ENCODE measurements at places on chromosomes 2 and 18.

- no peaks in the 10 kb centered on the region for H3K27me3 ChIP-seq
- no peaks in the 10 kb centered on the region for H3K4me1 ChIP-seq
- H3K4me3 ChIP-seq = no peak overlapping the region
These were observed 10.0 kb downstream of the POLR2D start for GRCh38 chr2:127847931-127848330.

DNA sequence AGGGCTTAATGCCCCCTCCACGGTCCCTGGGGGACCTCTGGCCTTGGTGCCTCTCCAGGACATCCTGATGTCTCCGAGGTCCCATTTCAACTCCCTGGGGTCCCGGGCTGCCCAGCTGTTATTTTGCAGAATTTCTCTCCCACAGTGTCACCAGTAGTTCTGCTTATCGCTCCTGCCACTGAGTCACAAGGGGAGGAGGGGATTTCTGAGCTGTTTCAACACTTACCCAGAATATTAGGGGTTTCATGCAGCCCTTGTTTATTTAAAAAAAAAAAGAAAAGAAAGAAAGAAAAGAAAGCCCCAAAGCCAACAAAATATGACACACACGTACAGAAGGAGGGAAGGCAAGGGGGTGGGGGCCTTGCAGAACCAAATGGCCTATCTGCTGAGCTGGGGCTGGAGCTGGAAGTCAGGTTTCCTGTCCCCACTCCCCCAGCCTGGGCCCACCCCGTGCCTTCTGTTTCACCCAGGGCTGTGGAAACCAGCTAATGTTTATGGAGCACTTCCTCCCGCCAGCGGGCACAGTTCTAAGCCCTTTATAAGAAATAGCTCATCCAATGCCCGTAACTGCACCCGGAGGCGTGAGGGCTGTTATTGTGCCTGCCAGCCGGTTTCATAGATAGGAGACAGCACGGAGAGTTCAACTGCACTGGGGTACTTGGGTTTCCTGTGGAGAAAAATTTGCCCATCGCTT lies 8.4 kb upstream of the ARID5A start:
- H3K27me3 ChIP-seq = no peaks in the 10 kb centered on the region
- no peaks in the 10 kb centered on the region for H3K36me3 ChIP-seq
- peaks cover 34% of the 10 kb centered on the region for H3K4me1 ChIP-seq
- H3K27ac ChIP-seq = peak overlapping the region; percentile 4
- peak overlapping the region; percentile 75 for H3K4me3 ChIP-seq

DNA sequence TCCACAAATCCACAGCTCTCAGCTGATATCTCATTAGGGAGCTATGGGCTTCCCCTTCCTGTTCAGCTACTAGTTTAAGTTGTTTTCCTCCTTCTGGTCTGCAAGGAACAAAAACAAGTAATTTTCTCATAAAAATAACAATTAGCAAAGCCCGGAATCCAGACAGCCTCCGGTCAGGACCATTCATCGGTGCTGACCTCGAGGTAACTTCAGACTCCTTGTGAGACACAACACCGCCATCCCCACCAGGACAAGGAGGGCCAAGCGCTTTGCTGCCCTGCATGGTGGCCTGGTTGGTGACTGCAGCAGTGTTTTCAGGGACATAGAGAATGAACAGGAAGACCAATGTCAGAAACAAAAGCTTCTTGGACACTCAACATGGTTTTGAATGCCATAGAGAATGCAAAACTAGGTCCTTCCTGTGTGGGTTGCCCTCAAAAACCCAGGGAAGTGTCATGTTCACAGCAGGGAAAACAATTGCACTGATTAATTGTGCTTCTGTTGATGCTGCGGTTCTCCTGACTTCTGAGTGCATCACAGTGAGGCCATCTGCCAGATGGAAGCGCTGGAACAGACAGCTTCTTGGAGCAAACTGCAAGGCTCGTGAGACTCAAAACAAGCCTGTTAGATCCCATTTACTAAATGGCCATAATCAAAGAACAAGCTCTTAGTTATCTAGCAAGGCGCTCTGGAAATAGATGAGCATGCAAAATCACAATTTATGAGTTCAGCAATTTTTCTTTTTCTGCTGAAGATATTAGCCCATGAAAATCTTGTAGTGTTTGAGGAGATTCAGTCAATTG lies 77.1 kb downstream of the HS1BP3 start:
- H3K36me3 ChIP-seq = no peaks in the 10 kb centered on the region
- no peak overlapping the region for H3K4me3 ChIP-seq
- peaks cover 27% of the 10 kb centered on the region for H3K4me1 ChIP-seq
- H3K27ac ChIP-seq = no peak overlapping the region
- peak; percentile 76 for DNase-seq

DNA sequence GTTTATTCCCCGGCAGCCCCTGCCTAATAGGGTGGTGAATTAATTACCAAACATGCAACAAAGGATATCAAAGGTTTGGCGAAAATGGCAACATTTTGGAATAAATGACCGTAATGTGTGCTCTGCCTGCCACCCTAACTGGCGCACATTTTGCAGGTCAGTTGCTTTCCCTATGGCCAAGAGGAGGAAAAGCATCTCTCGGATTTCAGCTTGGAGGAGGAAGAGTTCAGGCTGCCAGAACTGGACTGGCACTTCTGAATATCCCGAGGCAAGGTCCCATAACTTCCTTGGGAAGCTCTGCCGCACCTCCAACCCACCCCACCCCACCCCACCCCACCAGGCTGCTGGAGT lies 37.1 kb downstream of the SLC25A52 start:
- H3K27ac ChIP-seq = no peak overlapping the region
- no peaks in the 10 kb centered on the region for H3K36me3 ChIP-seq
- DNase-seq = no peak
- peaks cover 13% of the 10 kb centered on the region for H3K27me3 ChIP-seq
- H3K4me3 ChIP-seq = peak overlapping the region; percentile 70
- no peaks in the 10 kb centered on the region for H3K4me1 ChIP-seq

GRCh38 chr2:107806901-107807300 lies 19.8 kb upstream of the RGPD4 start:
- H3K36me3 ChIP-seq = no peaks in the 10 kb centered on the region
- H3K4me1 ChIP-seq = no peaks in the 10 kb centered on the region
- no peak overlapping the region for H3K4me3 ChIP-seq

DNA sequence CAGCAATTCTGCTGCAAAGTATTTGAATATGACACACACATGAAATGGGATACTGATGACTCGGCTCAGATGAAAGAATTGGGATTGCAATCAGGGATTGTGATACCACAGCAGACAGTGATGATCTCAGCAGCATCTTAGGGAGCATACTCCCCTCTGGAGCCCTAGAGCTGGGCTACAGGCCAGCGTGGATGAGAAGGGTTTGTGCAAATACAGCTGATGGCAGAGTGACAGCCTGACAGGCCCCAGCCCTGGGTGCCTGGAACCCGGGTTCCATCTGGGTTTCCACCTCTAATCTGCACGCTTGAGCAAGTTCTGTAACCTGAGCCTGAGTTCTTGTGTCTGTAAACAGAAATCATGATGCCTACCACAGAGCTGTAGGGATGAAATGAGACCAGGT lies 418.0 kb downstream of the LRATD1 start:
- no peak overlapping the region for H3K4me3 ChIP-seq
- H3K4me1 ChIP-seq = no peaks in the 10 kb centered on the region
- no peaks in the 10 kb centered on the region for H3K36me3 ChIP-seq

DNA sequence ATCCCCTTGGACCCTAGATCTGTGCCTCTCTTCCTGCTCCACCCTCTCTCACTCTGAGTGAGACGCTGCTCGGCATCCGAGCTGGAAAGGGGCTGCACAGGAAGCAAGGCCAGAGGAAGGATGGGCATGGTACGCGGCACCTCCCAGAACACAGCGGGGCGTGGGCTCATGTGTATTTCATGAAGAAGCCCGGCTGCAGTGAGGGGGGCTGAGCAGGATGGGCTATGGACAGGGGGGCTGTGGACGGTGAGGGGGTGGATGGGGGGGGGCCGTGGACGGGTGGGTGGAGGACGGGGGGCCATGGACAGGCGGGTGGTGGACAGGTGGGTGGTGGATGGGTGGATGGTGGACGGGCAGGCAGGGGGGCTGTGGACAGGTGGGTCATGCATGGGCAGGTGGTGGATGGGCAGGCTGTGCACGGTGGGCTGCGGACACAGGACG lies 28.5 kb downstream of the SLC66A2 start:
- H3K27me3 ChIP-seq = no peaks in the 10 kb centered on the region
- DNase-seq = no peak
- H3K27ac ChIP-seq = no peak overlapping the region
- no peaks in the 10 kb centered on the region for H3K4me1 ChIP-seq
- no peak overlapping the region for H3K4me3 ChIP-seq
- H3K36me3 ChIP-seq = no peaks in the 10 kb centered on the region

DNA sequence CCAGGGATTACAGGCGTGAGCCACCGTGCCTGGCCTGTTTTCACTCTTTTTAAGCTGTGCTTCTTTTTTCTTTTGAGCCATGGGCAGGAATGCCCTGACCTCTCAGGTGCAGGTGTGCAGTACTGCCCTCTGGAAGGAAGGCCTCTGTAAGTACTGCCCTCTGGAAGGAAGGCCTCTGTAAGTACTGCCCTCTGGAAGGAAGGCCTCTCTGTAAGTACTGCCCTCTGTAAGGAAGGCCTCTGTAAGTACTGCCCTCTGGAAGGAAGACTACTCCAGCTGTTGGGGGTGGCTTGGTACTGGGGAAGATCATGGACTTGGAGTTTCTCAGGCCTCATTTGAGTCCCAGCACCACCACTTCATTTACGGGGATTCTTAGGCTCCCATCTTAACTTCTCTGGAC lies 248.5 kb upstream of the ID2 start:
- H3K27ac ChIP-seq = no peak overlapping the region
- H3K27me3 ChIP-seq = no peaks in the 10 kb centered on the region
- no peak overlapping the region for H3K4me3 ChIP-seq
- DNase-seq = no peak
- H3K4me1 ChIP-seq = no peaks in the 10 kb centered on the region

GRCh38 chr2:204923957-204924356 lies 378.7 kb downstream of the PARD3B start:
- no peak for DNase-seq
- no peaks in the 10 kb centered on the region for H3K36me3 ChIP-seq
- H3K27me3 ChIP-seq = no peaks in the 10 kb centered on the region
- no peak overlapping the region for H3K4me3 ChIP-seq
- no peaks in the 10 kb centered on the region for H3K4me1 ChIP-seq

GRCh38 chr2:212154477-212154878 lies 384.1 kb downstream of the ERBB4 start:
- no peaks in the 10 kb centered on the region for H3K36me3 ChIP-seq
- no peaks in the 10 kb centered on the region for H3K27me3 ChIP-seq
- no peak overlapping the region for H3K27ac ChIP-seq

DNA sequence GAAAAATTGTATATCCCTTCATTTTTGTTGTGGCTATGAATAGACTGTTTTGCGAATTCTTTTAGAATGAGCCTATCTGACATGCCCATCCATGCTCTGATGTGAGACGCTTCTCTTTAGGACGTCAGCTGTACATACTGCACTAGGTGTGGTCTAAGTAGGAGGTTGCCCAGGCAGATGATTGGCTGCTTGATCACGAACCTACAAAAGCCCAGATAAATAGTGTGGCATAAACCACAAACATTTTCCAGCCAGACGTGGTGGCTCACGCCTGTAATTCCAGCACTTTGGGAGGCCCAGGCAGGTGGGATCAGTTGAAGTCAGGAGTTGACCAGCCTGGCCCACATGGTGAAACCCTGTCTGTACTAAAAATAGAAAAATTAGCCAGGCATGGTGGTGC lies 251.8 kb downstream of the AGAP1 start:
- no peak for DNase-seq
- no peaks in the 10 kb centered on the region for H3K27me3 ChIP-seq
- H3K4me1 ChIP-seq = peaks cover 17% of the 10 kb centered on the region
- H3K36me3 ChIP-seq = no peaks in the 10 kb centered on the region

- peaks cover 16% of the 10 kb centered on the region for H3K27me3 ChIP-seq
- no peak overlapping the region for H3K27ac ChIP-seq
- no peak for DNase-seq
- no peaks in the 10 kb centered on the region for H3K4me1 ChIP-seq
- no peaks in the 10 kb centered on the region for H3K36me3 ChIP-seq
These were observed 5.9 kb downstream of the INPP5D start for GRCh38 chr2:233065954-233066470.

DNA sequence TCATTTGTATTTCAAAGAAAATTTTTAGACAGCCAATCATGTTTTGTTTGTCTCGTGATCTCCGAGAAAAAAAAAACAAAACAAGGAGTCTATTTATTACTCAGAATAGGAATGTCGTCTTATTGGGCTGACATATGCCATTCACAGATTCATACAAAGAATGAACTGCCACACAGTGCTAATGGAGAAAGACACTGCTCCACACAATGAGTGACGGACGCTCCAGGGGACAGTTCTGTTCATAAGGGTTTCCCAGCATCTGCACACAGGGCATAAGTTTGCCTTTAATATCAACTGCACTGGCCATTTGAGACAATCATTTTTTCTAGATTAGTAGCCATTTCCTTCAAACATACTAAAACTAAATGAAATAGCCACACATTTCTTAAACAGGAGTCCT lies 3.4 kb downstream of the SERTAD2 start:
- DNase-seq = no peak
- H3K4me1 ChIP-seq = peaks cover 69% of the 10 kb centered on the region
- peak overlapping the region; percentile 87 for H3K4me3 ChIP-seq

DNA sequence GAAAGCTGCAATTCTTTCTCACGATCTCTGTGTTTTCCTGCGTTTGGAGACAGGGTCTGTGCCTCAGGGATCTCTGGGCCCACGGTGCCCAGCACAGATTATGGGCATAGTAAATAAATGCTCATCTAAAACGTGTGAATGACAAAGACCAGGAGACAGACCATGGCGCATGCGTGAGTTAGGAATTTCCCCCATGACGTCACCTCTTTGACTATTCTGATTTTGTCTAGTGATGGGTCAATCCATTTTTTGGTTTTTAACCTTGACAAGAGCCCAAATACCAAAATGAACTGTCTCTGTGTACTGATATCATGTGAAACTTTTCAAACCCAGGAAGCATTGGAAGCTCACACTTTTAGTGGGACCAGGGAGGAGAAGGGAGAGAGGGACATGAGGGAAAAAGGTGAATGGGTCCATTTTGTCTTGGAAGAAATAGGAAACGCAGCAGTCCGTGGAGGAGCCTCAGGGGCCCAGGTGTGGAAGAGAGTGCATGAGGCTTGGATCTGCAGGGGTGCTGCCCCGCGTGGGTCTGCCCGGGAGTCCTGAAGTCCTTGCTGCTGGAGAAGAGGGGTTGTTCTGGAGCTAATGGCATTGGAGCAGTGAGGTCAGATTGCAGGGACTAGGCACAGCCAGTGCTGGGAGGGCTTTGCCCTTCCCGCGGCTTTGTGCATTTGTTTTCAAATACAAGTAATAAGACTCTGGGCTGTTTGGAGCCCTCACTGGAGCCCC lies 172.2 kb downstream of the ASB1 start:
- H3K4me1 ChIP-seq = peaks cover 39% of the 10 kb centered on the region
- no peak overlapping the region for H3K4me3 ChIP-seq
- no peak overlapping the region for H3K27ac ChIP-seq
- H3K36me3 ChIP-seq = no peaks in the 10 kb centered on the region

GRCh38 chr18:9952633-9953416 lies 39.0 kb downstream of the VAPA start:
- 0 out of 2 replicates have a peak, but pooled peaks cover 6% of the 10 kb centered on the region for H3K4me1 ChIP-seq
- no peaks in the 10 kb centered on the region for H3K27me3 ChIP-seq
- H3K36me3 ChIP-seq = peaks cover 47% of the 10 kb centered on the region

GRCh38 chr18:57984490-57985115 lies 59.4 kb upstream of the NEDD4L start:
- no peak for DNase-seq
- peaks cover 44% of the 10 kb centered on the region for H3K27me3 ChIP-seq
- H3K4me3 ChIP-seq = no peak overlapping the region
- no peaks in the 10 kb centered on the region for H3K36me3 ChIP-seq

- peaks cover 21% of the 10 kb centered on the region for H3K4me1 ChIP-seq
- H3K27ac ChIP-seq = peak within 1 kb of the TSS; percentile 20
- H3K36me3 ChIP-seq = no peaks in the 10 kb centered on the region
- peak within 1 kb of the TSS; percentile 78 for H3K4me3 ChIP-seq
- DNase-seq = peak; percentile 93
- H3K27me3 ChIP-seq = no peaks in the 10 kb centered on the region
These were observed at the start of gene PDE11A for GRCh38 chr2:178072383-178073301. Gene PDE11A (minus strand): TSS chr2:178072777. CDS start chr2:178072437, 340 bp downstream.

Data from GM23248 (cell line).